HepG2 (cell line): ENCODE measurements at places on chromosomes 6 and 20.

DNA sequence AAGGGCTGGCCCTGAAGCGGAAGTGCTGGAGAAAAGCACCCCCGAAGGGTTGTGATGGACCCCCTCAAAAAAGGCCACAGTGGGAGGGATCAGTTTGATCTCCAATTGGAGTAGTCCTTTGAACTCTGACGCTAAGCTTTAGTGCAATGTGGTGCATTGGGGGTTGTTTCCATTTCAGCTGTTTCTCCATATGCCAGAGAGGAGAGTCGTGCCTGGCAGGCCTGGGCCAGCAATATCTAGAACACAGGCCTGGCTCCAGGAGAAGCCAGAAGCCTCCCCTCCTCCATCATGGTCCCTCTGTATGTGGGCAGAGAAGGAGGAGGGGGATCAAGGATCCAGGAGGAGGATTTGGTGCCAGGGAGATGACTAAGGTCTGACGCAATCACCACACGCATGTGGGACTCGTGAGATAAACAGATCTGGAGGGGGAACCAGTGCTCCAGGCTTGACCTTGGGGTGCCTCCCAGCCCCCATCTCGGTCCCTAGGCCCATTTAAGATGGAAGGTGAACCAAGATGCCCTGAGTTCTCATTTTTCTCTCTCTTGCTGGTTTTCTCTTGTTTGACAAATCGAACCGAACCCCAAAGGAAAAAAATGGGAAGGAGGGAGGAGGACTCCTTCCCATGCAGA lies 517.4 kb upstream of the JARID2 start:
- no peak for DNase-seq

- DNase-seq: no peak
Observed at GRCh38 chr20:19026121-19026878, 186.1 kb upstream of the SLC24A3 start.

- DNase-seq: no peak
Observed at GRCh38 chr20:52682237-52682636, 289.9 kb upstream of the TSHZ2 start.

DNA sequence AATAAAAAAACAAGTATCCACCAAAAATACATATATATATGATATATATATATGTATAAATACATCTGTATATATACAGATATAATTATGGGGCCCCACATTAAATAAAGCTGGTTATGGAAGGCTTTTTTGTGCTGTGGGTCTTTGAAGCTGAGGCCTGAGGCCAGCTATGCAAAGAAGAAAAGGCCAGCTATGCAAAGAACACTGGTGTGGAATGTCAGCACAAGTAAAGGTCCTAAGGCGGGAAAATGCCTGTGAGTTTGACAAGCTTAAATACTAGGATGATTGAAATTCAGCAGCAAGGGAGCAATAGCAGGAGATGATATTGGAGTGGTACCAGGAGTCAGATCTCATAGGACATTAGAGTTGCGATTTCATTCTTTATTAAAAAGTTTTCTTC lies 25.2 kb downstream of the ADGRF1 start:
- DNase-seq: no peak

DNA sequence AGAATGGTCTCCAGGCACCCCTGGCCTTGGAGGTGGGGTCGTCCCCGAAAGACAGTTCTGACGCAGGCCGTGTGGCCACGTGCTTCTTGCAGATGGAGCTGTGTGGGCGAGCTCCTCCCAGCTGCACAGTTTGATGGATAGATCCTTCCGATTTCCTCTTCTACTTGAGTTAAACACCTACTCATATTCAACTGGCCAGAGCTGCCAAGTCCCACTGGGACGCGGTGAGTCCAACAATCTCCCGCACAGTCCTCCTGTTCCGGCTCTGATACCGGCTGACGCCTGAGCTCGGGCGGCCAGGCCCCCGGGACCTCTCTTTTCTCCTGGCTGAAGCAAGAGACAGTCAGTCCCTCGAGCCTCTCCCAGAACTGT lies 57.9 kb upstream of the DACT2 start:
- no peak for DNase-seq

DNA sequence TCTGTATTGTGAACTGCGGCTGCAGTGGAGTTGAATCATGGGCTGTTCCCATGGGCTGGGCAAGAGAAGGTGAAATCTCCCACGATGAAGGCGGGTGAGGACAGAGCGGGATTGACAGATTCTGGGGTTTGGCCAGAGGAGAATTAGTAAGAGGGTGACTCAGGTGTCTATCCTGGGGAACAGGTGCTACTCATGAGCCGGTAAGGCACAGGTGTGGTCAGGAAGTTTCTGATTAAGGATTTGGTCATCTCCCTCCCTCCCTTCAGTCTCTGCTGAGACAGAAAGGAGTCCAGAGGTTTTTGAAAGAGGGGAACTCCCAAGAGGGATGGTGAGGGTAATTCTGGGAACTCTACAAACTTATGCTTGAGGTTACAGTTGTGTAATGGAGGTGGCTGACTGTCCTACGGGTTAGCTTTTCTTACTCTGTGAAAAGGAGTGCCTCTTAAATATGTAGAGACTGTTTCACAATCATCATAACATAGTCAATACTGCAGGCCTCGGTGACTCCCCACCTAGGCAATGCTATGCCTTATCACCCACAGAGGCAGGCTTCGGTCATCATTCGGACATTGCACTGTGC lies 31.5 kb downstream of the SERPINB1 start:
- no peak for DNase-seq

- no peak for DNase-seq
Observed at GRCh38 chr6:80478030-80478429, 371.6 kb downstream of the BCKDHB start.

GRCh38 chr20:5486377-5487054 lies 169.8 kb upstream of the PROKR2 start:
- no peak for DNase-seq

DNA sequence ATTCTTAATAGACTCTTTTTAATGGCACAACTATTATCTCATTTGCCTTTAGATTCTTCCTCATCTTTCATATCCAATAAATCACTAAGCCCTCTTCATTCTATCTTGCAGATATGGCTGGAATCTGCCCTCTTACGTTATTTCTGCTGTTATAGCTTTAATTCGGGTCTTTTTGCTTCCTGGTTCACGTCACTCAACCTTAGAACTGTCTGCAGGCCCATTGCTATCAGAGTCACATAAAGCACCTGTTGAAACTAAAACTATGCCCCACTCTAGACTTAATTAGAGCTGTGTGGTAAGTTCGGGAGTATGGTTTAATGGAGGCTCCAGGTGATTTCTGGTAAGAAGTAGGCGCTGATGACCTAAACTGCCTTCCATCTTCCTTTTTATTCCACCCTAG lies 988 bp downstream of the QRSL1 start:
- no peak for DNase-seq

DNA sequence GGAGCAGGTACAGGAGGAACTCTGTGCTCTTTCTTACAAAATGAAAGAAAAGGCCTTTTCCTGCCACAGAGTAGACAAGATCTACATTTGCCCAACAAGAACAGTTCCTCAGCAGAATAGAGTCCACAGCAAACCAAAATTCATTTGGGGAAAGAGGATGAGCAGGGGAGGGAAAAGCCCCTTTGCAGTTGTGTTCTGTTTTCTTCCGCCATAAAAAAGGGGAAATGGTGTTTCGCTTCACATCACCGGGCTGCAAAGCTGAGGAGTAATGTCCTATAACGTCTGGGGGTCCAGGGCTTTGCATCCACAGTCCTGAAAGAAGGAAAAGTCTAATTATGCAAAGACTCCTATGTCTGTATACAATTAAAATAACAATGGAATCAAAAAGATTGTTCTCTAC lies at the start of gene GPR31:
Gene GPR31 (minus strand): TSS at position 118 of the 400 bp plus-strand sequence. CDS start 149 bp downstream, outside the sequence.
- DNase-seq: no peak

GRCh38 chr6:49072146-49072545 lies 390.9 kb downstream of the MMUT start:
- no peak for DNase-seq

- DNase-seq: no peak
Observed at GRCh38 chr6:47303342-47303741, 6.4 kb downstream of the TNFRSF21 start.

GRCh38 chr20:17210983-17211382 lies 15.9 kb upstream of the PCSK2 start:
- DNase-seq: peak; percentile 7

DNA sequence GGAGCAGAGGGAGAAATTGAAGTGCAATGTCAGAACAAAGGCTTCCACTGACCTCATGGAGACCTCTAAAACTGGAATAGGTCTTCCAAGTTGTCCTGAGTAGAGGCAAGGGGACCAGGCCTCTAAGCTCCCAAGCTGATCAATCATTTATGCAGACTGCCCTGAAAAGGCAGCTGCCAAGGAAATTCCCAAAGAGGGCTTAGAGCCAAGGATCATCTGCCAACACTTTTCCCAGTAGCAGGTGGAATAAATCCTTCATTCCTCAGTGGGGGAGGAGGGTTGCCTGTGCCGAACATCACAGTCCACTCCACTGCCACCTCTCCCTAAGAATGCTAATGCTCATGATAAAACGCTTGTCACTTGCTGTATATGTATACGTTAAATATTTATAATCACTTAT lies 29.3 kb upstream of the RALY start:
- DNase-seq: no peak
